Anterior cingulate cortex (tissue), 58 donors: ENCODE measurements at places on chromosomes 5 and 9.

- DNase-seq: no peak
These were observed 421.5 kb upstream of the DAP start for GRCh38 chr5:11182441-11183080.

DNA sequence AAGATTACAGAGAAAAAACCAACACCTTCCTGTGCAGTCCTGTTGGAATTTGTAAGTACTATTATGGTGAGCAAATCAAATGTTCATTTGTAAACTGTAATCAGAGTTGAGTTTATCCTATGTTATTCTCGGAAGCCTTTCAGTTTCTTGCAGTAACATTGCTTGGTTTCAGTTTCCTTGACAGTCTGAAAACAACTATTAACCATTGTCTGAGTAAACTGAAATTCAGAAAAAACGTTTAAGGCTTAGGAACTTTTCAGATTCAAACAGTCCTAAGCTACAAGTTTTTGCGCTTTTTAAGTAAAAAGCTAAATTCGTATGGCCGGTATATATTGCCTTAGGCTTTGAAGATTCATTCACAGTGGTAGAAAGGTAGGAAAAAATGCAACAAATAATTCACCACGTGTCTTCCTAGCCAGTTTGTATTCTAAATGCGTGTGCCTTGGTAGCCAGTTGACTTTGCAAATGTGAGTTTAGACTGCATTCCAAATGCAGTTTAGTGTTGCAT, 2.5 kb downstream of the GPBP1 start:
- no peak for DNase-seq

DNA sequence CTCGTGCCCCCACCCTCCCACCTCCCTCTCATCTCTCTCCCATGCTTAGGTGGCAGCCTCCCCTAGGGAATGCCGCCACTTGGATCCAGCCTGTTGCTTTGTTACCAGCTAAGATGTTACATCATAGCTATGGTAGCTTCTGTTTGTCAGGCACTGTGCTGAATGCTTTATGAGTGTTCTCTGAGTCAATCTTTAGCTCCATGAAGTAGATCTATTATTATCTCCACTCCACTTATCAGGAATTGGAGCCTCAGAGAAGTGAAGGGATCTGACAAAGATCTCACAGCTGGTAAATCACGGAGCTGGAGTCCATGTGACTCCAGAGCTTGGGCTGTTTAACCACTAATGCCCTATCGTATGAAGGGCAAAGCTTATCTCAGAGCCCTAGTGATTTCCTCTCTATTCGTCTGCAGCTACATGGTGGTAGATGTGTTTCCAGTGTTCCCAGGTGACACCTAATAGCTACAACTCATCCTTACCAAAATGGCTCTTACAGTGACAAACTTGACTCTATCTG, 54.1 kb downstream of the GARNL3 start:
- no peak for DNase-seq

DNA sequence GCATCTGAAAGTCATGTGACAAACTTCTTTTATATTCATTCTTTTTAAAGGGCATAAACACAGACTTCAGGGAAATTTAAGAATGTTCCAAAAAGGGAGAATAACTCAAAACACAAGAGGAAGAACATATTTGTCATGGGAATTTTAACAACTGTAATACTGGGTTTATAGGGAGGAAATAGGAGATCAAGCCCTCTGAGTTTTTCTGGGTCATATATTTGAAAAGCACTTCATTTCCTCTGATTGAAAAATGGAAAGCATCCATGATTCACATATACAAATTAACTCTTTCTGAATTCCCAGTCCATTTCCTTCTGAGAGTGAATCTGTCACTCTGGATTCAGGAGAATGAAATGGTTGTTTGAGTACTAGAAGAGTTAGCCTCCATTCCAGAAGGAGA, 26.8 kb downstream of the LURAP1L start:
- DNase-seq: no peak

DNA sequence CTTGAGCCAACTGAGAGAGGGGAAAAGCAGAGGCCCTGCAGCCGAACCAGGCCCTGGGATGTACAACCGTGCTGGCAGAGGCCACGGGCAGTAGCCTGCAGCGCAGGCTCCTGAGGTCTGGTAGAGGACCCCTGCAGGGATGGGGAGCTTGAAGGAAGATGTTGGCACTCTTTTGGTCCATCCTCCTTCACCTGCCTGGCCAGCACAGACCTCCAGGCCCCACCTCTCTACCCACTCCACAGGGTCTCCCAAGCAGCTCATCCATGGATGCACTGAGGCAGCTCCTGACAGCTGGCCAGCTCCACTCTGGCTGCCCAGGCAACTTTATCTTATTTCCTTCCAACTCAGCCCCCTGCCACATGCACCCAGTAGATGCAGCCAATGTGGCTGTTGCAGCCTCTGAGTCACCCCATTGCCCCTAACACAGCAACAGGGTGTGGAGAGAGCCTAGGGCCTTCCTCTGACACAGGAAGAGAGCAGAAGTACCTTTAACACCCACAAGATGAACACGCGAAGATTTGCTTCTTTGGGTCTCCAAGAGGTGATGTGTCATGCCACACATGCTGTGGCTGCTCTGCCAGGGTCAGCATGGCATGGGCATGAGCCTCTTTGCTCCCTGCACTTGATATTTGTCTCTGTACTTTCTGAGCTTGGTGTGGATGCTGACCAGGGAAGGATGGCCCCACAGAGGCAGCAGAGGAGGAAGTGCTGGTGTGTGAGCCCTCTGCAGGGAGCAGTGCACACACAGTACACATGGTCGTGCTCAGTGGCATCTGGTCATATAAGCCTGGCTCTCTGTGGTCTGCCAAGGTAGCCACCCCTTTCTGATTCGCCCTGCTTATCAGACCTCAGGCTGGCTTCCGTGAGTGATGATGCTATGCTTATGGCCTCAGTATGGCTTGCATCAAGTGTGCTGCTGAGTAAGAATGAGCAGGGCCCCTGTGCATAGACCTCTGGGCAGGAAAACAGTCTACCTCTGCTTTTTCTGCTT, 117.2 kb downstream of the NRG2 start:
- DNase-seq: no peak

GRCh38 chr9:5568868-5569267, 58.5 kb downstream of the PDCD1LG2 start:
- no peak for DNase-seq

DNA sequence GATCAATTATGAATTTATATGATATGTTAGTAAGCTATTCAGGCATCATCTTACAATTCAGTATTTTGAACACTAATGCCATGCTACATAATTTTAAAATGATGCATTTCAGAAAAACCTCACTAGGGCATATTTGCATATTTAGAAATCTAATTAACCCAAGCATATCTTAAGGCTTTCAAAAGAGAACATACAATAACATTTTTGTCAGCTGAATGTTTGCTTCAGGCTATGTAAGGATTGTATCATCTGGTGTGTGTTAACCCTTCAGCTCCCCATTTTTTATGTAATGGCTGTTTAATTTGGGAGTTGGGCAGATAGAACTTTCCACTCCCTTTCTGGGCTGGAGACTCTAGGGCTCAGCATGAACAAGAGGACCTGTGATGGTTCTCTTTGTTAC, 299.1 kb upstream of the EFNA5 start:
- DNase-seq: no peak

GRCh38 chr9:114785866-114786650, 19.8 kb downstream of the TNFSF15 start:
- DNase-seq: no peak

- no peak for DNase-seq
These were observed 79.9 kb downstream of the PRR16 start for GRCh38 chr5:120544043-120544442.

DNA sequence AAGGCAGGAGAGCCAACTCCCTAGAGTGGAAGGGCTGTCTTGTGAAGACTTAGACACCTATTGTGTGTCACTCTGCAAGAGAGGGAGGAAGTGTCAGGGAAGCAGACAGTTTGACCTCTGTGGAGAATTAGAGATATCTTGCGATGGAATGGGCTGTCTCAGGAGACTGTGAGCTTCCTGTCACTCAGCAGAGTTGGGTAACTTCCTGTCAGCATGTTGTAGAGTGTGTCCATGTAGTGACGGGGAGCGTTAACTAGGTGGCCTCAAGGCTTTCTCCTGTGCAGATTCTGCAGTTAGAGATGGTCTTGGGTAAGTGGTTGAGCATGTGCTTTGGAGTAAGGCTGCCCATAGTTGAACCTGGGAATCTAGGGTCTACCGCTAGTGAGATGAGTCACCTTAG, 136.5 kb downstream of the KIF4B start:
- DNase-seq: no peak

- no peak for DNase-seq
These were observed 576.1 kb downstream of the SLCO4C1 start for GRCh38 chr5:101720033-101720432.

DNA sequence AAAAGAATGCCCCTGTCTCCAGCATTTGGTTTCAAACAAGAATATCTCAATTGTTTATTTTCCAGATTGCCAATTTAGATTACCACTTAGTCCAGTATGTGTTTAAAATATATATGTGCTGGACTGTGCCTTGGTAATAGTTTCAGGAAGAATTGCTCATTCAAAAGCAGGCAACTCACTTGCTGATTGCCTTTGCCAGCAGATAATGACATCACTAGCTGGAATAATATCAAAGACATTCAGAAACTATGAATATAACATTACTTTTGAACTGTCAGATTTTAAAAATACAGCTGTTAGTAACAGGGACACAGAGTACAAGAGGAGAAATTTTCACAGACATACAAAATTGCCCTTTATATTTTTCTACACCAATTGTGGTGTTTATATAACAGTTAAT, 96.0 kb upstream of the ITGA2 start:
- DNase-seq: no peak

- no peak for DNase-seq
These were observed 4.1 kb downstream of the PAX5 start for GRCh38 chr9:37029776-37030610.

DNA sequence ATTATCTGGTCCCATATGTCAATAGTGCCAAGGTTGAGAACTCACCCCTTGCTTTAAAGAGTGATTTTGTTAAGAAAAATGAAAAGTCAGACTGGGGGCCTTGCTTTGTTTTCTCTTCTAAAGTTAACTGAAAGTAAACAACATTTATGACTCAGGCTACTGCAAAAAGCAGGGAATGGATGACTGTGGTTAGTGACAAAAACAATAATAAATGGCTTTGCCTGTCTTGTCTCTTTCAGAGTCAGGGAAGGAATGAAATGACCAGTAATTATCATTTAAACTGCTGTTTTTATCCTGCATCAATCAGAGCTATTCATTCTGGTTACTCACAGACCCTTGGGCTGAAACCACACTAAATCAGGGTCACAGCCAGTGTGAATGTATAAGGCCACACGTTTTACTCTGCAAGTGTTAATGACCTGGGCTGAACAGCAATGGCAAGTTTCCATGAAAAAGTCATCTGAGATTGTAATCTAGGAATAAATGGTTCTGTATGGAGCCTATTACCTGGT, 112.2 kb downstream of the ZNF608 start:
- no peak for DNase-seq

GRCh38 chr5:130975847-130976246, 189.2 kb downstream of the HINT1 start:
- no peak for DNase-seq

DNA sequence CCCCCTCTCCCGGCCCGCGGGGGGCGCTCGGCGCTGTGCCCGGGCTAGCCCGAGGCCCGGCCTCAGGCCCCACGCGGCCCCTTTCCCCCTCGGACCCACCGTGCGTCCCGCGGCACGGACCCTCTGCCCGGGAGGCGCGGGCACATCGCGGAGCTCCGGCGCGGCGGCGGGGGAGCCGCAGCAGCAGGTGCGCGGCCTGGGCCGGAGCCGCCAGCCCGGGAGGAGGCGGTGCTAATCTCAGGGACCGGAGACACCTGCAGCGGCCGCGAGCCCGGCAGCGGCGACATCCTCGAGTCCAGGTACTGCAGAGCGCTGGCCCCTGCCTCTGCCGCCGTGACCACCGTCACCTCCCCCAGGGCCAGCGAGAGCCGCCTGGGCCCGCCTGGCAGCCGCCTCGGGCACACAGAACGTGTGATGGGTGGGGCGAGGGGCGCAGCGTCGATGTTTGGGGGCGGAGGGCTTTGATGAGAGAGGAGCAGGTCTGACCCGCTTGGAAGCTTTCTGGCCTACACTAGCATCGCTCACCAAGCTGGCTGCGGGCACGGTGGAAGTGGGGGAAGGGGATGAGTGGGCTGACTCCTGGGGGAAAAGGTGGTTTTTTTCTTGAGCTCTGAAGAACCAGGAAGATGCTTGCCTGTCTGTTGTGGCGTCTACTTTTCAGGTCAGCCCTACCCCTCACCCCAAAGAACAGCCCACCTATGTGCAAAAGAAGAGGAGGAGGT, 524 bp downstream of the CYFIP2 start:
- no peak for DNase-seq

DNA sequence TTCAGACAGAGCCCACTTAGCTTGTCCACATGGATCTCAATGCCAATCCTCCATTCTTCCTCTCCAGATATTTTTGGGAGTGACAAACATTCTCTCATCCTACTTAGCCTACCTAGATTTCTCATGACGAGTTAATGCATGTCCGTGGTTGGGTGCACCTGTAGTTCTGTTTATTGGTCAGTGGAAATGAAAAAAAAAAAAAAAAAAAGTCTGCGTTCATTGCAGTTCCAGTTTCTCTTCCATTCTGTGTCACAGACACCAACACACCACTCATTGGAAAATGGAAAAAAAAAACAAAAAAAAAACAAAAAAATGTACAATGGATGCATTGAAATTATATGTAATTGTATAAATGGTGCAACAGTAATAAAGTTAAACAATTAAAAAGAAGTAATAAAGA, 59.0 kb downstream of the BASP1 start:
- no peak for DNase-seq

DNA sequence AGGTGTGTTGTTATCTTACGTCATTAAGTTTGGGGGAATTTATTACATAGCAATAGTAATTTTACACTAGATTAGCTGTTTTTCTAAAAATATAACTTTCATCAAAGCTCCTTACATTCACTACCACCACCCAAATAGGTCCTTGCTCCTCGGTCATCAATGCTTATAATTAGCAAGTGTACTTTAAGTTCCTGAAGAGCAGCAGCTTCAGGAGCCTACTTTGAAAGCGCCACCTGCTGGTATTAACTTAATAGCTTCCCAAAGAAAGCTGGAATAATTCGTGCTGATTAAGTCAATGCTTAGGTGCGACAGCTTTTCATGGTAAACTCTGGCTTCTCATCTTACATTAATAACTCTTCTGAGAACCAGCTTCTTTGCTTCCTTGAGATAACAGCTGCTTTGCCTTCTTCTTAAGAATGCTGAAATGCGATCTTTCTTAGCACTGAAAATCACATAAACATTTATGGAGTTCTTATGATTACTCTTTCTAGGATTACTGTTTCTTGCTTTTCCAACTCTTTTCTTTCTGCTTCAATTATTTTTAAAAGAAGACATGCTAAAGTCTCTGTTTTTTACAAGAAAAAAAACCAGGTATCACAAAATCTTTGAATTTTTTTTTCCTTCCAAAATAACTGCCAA, 10.0 kb upstream of the C5 start:
- no peak for DNase-seq

DNA sequence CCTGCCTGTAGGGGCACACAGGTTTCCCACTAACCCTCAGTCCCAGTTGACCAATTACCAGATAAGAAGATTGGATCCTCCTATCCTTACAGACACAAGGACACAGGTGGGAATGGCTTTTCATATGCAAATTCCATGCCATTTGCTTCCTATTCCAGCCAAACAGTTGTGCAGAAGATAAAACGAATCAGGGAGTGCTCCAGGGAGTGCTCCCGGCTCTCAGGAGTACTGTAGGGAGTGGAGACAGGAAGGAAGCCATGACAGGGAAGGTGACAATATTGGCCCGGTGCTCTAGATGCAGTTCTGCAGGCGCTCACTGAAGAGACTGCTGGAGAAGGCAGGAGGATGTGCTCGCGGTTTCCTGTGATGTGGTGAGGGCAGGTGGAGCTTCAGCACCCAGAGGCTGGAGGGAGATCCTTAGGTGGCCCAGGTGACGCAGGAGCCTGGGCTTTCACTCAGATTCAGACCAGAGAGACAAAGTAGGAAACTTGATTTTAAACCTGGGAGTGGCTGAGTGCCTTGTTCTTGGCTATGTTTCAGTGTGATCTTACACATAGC, 260.0 kb downstream of the AUH start:
- no peak for DNase-seq
